Activated CD8-positive, alpha-beta memory T cell treated with anti-CD3 and anti-CD28 coated beads for 1 hour (primary cell): ENCODE measurements at places on chromosomes 4 and X.

DNA sequence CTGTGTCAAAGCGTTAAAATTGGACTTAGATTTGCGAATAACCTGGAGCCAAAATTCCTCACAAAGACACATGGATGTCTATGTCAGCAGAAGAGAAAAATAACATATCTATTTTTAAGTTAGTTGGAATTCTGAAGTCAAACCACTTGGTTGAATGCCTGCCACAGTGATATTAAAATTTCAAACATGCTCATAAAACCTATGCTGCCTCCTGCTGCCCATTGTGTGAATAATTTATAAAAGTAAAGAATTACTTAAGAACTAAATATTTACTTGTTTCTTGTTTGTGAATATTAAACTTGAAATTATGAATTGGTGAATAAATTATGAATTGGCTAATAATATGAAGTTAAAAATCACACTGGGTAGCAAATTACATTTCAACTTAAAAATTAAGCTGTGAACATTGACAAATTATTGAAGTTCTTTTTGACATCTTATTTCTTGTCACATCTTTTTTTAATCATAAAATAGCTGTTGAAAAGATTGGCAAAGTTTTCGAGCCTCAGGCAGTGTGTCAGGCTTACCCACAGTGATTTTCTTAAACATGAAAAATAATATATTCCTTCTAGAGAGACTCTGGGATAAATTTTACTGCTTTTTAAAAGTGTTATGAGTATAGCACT lies 35.4 kb downstream of the FABP2 start:
- DNase-seq: no peak

- DNase-seq: no peak
These were observed 107.1 kb downstream of the NSUN7 start for GRCh38 chr4:40856840-40857362.

GRCh38 chr4:42904986-42905385 lies 12.5 kb downstream of the GRXCR1 start:
- no peak for DNase-seq

- no peak for DNase-seq
These were observed 196.3 kb upstream of the MAB21L2 start for GRCh38 chr4:150385606-150386005.

DNA sequence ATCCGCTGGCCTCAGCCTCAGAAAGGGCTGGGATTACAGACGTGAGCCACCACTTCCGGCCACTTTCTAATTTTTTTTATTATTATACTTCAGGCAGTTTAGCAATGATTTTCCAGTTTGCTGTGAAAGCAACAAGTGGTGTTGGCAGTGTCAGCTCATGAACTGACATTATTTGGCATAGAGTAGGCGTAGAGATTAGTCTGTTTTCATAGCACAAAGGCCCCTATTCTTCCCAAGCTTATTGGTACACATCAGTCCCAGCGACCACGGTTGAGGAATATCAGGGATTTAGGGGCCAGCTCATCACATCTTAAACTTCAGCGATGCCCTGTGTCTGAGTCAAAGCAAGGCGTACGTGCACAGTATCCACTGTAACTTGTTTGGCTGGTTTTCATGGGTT lies 53.0 kb upstream of the RASSF6 start:
- DNase-seq: no peak

DNA sequence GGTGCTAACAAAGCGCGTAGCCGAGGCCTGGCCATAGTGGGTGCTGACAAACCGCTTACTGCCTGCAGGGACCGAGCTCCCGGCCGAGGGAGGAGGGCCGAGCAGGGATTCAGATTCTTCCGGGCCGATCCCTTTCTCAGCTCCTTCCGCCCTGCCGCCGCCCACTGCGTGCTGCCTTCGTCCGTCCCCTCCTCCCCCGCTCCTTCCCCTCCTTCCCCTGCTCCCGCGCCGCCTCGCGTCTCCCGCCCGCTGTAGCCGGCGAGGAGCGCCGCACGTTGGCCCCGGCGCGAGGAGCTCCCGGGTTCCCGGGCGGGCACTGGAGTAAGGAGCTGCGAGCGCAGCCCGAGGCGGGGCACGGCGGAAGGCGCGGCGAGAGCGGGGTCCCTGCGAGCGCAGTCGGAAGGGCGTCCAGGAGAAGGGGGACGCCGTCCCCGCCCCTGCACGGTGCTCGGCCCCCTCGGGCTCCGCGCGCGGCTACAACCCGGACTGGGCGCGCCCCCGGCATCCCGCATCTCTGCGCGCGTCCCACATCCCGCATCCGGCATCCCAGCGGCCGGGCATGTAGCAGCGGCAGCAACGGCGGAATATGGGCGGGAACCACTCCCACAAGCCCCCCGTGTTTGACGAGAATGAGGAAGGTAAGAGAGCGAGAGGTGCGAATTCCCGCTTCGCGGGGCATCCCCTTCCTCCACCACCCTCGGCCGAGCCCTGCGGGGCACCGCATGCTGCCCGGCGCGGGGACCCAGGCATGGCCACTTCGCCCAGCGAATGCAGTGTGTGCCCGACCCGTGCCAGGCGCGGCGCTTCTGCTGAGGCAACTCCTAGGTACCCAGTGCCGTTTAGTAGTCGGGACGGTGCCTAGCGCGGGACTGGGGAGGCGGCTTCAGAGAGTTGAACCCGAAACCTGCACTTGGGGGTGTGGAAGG lies at the start of gene STK32B:
Gene STK32B (plus strand): TSS at position 203 of the 926 bp plus-strand sequence.
- DNase-seq: no peak

DNA sequence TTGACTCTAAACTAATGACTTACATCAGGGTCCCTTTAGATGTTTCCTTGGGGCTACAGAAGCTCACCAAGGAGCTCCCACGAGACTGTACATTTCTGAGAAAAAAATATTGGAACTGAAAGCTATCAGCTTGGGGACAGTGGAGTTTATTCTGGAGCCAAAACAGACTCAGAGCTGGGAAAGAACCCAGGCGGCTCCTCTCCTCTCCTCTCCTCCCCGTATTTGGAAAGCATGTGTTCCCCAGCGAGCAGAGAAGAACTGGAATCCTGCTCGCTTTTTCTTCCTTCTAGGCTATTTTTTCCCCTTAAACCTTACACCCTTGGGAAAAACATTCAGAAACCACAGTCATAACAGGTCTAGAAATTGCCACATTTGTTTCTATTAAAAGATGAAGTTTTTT lies 4.3 kb upstream of the MAP7D3 start:
- no peak for DNase-seq

DNA sequence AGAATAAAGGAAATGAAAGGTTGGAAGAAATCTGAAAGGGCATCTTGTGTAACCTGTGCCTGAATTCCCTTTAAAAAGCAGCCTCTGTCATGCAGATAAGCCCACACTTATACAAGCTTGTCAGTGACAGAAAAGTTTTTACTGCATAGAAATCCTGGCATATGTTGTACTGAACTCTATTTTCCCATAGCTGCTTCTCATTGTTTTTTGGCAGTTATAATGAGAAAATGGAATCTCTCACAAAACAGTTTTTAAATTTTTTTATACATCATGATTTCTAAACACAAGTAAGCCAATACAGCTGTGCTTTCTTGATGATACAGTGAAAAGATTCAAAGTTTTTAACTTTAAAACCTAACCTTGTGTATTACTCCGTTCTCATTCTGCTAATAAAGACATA lies 511.4 kb upstream of the ARX start:
- DNase-seq: no peak

DNA sequence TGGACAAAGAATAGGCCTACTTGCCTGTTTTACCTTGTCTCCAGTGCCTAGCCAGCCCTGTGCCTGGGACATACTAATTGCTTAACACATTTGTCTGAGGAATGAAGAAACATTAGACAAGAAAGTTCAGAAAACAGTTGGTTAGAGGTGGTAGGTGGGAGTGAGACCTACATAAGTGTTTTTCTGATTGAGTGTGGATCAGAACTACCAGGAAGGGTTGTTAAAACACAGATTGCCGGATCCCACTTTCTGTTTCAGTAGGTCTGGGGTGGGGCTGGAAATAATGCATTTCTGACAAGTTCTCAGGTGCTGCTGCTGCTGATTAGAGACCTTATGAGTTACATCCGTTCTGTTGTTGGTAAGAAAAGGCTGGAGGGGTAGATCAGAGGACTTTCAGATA lies 5.7 kb upstream of the JADE1 start:
- no peak for DNase-seq

DNA sequence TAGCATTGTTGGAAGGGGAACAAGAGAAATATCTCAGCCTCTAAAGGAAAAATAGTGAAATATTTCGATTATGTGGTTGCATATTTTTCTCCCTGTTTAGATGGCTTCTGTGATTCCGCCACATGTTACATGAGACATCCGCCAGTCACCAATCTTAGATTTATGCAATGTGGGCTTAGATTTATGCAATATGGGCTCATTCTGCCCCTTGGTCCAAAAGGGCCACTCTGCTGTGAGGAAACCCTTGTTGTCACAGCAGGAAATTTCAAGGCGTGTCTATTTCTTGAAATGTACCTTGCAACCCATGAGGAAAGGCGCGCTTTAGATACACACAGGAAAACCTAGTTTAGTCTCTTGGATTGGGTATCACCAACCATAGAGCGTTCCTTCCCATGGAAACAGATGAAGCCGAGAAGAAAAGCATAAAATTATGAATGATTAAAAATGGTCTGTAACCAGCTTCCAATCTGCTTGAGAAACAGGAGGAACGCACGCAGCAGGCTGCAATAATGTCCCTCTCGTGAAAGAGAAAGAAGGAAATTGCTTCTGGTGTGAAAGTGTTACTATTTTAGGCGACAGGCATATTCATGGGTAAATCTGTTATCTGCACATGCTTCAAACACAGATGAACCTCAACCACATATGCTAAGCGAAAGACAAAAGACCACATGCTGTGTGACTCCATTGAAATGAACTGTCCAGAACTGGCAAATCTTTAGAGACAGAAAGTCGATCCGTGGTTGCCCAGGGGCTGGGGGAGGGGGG lies 3.7 kb downstream of the RS1 start:
- DNase-seq: no peak

DNA sequence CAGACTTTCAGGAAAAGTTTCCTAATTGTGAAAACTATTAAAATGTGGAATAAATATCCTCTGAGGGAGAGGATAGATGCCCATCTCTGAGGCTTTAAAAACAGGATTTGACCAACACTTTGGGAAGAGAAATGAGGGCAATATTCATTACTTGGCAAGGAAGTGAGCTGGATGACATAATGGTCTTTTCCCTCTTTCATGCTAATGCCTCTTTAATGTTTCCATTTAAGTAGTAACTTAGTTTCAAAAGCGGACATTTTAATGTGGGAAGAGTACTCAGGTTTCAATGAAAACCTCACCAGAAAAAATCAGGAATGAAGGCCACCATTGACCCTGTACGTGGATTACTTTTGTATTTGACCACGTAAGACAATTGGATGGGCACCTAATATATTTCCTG lies 503.3 kb downstream of the ANKRD50 start:
- no peak for DNase-seq

DNA sequence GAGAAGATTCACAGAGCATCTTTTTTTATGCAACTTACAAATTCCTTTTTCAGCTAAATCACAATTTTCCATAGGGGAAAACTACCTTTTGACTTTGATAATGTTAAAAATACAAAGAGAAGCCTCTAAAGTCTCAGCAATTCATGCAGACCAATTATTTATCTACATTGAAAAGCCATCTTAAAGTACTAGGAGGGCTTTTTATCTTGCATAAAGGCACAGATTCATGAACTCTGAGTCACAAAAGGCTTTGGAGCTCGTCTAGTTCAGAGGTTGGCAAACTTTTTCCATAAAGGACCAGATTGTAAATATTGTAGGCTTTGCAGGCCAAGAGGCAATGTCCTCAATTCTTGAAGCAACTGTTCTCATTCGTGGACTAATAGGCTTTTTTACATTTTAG lies 210.4 kb upstream of the HDX start:
- no peak for DNase-seq

DNA sequence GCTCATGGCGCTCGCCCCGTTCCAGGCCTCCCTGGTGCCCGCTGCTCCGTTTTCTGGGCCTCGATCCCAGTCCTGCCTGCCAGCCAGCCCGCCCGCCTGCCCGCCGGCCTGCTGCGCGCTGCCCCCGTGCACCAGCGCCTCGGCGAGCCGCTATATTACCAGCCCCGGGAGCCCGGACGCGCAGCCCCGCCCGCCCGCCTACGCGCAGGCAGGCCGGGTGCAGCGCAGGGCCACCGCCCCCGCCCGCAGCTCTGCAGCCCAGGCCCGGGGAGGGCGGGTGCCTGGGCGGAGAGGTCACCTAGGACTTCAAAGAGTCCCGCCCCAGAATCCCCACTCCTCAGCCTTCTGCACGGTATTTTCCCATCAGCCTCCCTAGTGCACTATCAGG lies at the start of gene MAOB:
Gene MAOB (minus strand): TSS at position 157 of the 388 bp plus-strand sequence. CDS start 151 bp downstream, at position 6.
- DNase-seq: no peak

DNA sequence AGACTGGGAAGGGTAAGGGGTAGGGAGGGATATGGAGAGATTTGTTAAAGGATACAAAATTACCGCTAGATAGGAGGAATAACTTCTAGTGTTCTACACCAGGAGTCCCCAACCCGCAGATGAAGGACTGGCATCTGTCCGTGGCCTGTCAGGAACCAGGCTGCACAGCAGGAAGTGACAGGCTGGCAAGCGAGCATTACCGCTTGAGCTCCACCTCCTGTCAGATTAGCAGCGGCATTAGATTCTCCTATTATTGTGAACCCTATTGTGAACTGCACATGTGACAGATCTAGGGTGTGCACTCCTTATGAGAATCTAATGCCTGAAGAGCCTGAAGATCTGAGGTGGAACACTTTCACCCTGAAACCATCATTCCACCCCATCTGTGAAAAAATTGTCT lies 27.9 kb upstream of the BBS7 start:
- no peak for DNase-seq

DNA sequence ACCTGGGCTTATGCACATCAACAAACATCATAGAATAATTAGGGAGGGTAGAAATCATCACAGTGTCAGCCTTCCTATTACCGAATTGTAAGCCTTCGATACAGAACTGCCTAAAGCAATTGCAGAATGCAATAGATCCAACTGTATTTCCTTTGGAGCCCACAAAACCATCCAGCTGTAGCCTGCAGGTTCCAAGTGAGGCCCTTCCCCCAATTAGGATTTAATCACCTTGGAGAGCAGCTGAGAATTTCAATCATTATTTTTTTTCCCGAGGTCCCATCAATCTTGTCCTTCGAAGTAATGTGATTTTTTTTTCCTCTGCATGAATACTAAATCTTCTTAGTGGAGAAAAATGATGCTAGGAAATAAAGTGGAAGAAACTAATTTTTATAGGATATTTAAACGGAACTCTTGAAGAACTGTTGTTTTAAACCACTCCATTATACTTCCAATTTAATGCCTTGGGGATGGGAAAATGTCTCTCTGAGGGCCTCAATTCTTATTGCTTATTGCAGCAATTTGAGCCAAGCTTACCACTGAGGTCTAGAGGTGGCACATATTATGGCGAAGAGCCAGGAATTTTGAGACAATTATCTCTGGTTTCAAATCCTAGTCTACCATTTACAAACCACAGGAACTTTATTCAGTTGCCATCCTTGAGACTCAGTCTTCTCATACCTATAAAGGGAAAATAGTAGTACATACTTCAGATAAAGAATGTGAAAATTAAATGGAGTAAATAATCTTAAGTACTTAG lies 953.4 kb upstream of the IGFBP7 start:
- no peak for DNase-seq
